ENCODE measurements at places on chromosomes 5 and 9.
A peak's percentile ranks its signal among the peaks of the same experiment; 100 is the strongest.

DNA sequence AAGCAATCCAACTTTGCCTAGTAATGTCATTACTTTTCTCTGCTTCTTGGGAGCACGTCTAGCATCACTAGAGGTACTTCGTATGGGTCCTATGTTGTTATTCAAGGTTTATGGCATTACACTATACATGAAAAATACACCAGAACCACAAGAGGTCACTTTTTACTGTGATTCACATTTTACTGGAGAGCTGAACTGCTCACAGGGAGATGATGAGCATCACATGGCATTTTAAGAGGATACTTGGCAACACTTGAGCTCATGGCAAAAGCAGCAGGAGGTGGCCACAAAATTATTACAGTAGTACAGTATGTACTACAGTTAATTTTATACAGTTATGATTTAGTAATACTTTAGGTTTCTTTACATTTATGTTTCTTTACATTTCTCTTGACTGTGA, 223.4 kb downstream of the PARP8 start:
- DNase-seq, result no peak

- DNase-seq, result no peak
These were observed 45.7 kb upstream of the GHR start for GRCh38 chr5:42377496-42377895.

DNA sequence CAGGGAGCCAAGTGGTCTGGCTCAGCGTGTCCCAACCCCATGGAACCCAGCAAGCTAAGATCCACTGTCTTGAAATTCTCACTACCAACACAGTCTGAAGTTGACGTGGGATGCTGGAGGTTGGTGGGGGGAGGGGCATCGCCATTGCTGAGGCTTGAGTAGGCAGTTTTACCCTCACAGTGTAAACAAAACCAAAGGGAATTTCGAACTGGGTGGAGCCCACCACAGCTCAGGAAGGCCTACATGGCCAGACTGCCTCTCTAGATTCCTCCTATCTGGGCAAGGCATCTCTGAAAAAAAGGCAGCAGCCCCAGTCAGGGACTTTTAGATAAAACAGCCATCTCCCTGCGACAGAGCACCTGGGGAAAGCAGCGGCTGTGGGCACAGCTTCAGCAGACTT, 17.1 kb upstream of the FBXL17 start:
- DNase-seq, result no peak

DNA sequence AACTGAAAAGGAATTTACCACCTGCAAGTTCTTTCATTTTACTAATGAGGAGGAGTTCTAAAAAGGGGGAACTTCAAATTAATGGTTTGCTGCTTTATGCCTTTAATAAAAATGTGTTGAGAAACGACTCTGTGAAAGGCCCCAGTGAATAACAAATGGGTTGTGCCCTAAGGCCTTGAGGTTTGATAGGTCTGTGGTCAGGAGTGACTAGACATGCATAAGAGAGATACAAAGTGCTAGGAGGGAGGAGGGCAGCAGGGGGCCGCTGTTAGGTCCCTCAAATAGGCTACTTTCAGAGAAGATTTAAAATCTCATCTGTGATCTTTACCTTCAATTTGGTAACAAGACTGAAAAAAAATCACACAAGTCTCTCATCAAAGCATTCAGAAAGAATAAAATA, 58.3 kb downstream of the FAM81B start:
- DNase-seq, result no peak

GRCh38 chr9:125992557-125992956, 245.4 kb downstream of the PBX3 start:
- no peak for DNase-seq

GRCh38 chr5:1515311-1515920, 8.3 kb downstream of the LPCAT1 start:
- DNase-seq, result no peak

DNA sequence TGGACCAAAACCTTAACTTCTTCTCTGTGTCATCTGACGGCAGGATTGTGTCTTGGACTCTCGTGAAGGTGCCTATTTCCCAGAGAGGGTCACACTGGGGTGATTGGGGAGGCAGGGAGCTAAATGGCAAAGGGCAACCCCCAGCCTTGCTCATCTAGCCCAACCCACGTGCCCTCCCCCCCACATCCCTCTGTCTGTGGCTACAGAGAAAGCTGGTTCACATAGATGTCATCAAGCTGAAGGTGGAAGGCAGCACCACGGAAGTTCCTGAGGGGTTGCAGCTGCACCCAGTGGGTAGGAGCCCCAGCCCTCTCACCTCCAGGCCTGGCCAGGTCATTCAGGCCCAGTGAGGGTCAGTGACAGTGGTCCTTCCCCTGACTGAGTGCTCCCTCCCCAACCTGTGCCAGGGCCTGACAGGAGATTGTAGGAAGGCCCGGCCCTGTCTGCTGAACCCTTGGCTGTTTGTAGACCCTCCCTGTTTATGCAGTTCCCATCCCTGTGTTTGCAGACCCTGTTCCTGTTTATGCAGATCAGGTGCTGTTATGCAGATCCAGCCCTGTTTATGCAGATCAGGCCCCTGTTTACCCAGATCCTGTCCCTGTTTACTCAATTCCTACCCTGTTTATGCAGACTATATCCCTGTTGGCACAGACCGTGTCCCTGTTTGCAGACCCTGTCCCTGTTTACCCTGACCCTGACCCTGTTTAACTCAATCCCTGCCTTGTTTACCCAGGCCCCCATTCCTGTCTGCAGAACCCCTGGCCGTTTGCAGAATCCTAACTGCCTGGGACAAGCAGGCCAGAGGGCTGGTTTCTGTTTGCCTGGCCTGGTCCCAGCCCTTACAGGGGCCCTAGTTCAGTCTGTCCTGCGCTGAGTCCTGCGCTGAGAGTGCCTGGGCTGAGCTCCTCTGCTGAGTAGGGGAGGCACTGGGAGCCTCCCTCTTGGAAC, 10.4 kb downstream of the ENHO start:
- no peak for DNase-seq

GRCh38 chr5:65247594-65247993, 234.1 kb downstream of the ADAMTS6 start:
- no peak for DNase-seq

DNA sequence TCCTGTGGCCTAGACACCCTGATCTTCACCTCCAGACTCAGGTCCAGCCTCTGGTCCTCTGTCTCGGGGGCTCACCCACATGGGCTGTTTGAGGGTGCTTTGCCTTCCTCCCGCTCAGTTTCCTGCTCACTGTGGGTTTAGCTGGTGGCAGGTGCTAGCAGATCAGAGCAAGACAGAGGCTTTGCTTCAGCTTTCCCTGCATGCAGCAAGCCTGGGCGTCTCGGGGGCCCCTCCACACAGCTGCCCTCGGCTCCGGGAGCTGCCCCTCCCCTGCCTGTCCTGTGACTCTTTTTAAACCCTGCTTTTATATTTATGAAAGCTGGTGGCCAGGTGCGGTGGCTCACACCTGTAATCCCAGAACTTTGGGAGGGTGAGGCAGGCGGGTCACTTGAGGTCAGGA, 14.6 kb downstream of the MRPL36 start:
- no peak for DNase-seq

DNA sequence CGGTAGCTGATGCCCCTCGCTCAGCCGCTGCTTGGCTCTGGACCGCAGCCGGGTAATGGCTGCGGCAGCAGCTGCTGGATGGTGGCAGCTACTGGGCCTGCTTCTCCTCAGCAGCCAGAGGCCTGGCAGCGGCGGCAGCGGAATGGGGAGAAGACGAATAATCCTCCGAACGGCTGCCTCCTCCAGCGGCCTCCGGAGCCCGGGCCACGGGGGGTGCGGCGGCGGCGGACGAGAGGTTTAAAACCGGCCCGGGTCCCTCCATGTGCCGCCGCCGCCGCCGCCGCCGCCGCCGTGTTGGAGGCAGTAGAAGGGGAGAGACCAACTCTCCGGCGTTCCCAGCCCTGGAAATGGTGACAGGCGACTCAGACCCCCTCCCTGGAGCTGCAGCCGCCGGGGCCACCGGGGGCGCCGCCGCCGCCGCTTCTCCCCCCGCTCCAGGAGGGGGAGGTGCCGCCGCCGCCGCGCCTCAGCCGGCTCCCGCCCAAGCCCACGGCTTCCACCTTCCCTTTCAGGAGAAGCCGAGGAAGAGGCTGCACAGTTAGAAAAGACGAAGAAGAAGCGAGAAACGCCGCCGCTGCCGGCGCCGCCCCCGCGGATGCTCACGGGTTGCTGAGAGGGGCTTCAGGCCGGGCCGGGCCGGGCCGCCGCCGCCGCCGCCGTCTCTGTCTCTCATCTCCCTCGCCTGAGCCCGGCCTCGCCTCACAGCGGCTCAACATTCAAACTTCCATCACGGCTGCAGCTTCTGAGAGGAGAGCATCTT, 118.4 kb upstream of the PRSS3 start:
- peak; percentile 7 for DNase-seq

DNA sequence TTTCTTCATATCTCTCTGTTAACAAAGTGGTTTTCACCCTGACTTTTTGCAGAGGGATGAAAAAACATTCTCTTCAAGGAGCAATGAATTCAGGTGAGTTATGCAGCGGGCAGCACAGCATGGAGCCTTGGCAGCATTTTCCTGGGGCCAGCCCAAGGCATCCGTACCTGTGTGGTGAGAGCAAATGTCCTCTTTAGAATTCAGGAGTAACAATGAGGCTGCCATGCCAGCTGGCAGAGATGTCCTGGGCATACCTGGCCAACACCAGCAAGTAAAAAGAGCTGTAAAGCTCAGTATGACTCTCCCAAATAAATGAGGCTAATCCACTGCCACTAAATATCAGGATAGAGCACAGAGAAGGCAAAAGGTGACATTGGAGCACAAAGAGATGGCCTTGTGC, 277.6 kb upstream of the TRPC7 start:
- DNase-seq, result no peak

DNA sequence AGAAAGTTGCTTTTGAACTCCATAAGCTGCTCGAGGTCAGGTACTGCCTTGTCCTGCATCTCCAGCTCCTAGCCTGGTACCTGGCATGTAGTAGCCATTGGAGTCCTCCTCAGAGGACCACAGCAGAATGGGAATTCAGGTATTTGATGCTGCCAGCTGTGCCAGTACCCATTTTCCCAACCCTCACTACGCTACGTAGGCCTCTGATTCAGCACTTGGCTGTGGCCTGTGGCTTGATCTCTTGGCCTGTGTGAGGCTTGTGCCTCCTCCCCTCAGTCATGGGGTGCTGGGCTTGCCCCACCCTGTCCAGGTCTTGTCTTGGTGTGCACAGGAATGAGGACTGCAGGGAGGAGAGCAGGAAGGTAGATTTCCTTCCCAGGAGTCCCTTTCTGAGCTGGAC, 11.8 kb downstream of the OTULIN start:
- no peak for DNase-seq

GRCh38 chr5:58672521-58672920, 89.6 kb downstream of the RAB3C start:
- DNase-seq, result no peak

GRCh38 chr9:87615547-87616148, 110.3 kb upstream of the CTSL start:
- DNase-seq, result no peak

DNA sequence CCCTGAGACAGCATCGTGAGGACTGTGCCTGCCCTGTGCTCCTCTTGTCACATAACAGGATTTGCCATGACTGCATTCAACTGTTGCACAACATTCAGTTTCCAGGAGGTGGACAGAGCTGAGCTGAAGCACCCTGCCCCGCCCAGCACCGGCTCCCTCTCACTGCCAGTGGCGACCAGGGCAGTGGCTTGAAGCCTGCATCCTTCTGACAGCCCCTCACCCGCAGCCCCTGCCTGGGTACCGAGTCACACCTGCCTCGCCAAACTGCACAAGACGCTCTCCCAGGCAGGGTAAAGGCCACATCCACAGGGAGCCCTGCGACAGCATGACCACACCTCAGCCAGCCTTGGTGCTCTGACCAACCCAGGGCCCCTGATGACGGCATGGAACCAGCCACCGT, 59.9 kb upstream of the ZNF354A start:
- DNase-seq, result no peak

DNA sequence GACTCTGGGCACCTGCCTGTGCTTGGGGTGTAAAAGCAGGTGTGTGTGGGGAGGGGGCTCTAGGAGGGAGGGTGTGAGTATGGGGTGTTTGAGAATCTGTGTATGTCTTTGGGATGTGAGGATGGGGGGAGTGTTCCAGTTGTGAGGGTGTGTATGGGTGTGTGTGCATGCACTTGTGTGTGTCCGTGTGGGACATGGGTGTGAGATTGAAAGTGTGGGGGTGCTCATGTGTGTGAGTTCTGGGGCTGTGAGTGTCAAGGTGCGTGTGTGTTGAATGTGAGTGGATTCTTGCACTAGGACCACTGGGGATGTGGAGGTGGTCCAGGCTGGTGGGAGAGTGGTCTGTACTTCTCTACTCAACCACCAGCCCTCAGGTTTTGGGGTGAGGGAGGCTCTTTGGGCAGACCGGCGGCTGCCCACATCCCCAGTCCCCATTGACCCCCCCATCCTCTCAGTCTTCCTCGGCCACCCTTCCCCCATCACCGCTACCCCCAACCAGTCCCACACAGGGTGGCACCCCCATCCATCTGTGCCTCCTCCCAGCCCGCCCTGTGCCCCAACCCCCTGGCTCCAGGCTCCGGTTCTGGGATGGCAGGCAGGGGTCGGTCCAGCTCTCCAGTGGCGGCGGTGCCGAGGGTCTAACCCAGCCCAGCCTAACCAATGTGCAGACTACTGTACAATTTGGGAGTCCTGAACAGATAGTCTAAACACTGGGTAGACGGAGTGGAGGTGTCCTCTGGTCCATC, 31.5 kb downstream of the GOLGA2 start:
- DNase-seq, result no peak
